Tongue (tissue), 3 donors: ENCODE measurements at places on chromosomes 4 and X.

DNA sequence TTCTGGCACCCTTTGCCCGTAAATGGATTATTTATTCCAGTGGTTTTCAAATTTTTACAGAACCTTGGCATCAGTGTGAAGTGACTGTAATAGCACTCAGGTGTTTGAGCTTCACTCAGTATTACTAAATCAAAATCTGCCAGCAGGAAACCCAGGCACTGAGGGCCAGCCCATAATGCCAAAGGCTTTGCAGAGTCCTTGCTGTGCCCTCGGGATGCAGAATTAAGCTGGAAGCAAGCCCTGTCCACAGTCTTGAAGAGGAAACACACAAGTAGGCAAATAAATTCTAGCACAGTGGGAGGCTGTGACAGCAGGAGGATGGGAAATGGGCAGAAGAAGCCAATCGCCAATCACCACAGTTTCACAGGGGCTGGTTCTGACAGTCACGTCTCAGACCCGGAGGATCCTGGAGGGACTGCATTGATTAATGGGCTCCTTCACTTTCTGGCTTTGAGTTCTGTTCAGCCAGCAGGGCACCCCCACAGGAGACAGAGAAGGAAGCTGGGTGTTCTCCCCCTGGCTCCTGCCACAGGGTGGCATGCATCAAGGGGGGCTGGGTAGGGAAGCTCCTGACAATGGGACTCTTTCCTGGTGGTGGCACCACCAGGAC is 138.8 kb downstream of the MTNR1A start:
- no peak for DNase-seq

DNA sequence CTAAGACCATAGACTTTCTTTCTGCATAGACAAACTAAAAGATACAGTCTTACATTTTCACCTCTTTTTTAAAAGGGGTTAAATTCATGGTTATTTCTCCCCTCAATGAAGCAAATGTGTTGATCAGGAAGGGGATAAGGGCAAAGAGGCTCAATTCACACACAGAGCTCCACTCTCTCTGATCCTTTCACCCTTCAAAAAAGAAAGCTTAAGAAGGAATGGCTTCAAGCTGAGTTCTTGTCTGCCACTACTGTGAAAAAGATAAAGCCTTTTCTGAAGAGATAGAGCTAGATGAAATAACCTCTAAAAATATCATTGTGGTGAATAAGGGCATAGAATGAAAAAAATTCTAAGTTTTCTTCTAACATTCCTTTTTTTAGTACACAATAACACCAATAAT is 28.3 kb downstream of the SEPSECS start:
- DNase-seq = no peak

- DNase-seq = no peak
These were observed 20.3 kb upstream of the SPON2 start for GRCh38 chr4:1192493-1193205.

DNA sequence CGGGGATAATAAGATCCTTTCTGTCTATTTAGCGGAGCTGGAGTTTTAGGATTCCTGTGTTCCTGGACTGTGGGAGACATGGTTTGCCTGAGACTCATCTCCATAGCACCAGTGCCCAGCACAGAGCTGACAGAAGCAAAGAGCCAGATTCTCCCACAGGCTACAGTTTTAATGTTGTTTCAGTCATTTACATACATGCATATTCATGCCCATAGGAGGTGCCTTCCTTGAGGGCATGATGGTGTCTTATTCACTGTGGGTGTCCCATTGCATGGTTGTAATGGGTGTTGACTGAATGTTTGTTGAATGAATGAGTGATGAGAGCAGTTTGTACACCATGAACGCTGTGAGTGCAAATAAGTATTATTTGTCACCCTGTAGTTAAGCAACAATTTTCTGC is 260.6 kb downstream of the EVC2 start:
- DNase-seq = no peak

DNA sequence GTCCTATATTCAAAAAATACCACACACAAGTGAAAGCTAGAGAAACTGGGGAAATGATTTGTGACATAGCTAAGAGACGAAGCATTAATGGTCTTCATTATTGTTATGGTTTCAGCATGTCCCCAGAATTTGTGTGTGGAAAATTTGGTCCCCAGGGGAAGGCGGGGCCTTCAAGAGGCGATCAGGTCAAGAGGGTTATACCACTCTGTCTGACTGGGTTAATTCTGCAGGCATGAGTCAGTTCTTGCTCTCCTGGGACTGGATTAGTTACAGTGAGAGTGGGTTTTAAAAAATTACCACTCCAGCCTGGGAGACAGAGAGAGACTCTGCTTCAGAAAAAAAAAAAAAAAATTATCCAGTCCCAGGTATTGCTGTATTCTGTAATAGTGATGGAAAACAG is 2.1 kb upstream of the MTNR1A start:
- no peak for DNase-seq

DNA sequence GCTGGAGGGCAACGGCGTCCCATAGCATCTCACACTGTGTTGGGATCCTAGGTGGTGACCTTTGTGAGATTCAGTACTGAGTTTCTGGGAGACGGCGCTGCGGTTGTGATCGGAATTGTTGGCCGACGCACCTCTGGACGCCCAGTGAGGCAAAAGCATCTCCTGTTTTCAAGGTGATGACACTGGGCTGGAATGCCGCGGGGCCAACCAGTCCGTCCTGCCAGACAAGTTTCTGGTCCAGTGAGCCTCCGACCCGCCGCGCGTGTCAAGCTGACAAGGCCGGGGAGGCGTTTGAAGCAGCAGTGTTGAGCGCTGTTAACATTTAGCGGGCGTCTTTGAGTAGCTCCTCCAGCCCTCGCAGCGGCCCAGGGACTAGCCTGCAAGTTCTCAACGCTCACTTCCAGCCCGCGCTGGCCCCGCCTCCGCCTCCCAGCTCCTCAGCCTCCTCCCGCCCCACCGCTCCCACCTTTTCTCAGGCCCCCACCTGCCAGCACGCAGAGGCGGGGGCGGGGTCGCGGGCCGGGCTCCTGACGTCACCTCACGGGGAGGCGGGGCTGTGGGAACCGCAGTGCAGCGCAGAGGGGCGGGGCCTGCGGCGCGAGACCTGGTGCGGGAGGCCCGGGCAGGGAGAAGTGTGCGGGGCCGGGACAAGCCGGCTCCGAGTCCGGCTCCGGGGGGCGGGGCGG is 482 bp upstream of the CDS1 start:
- peak; percentile 93 for DNase-seq

GRCh38 chr4:59553721-59554091 is 1646.4 kb upstream of the ADGRL3 start:
- DNase-seq = no peak

- DNase-seq = no peak
These were observed 731 bp upstream of the AMMECR1 start for GRCh38 chrX:110318664-110318968.

DNA sequence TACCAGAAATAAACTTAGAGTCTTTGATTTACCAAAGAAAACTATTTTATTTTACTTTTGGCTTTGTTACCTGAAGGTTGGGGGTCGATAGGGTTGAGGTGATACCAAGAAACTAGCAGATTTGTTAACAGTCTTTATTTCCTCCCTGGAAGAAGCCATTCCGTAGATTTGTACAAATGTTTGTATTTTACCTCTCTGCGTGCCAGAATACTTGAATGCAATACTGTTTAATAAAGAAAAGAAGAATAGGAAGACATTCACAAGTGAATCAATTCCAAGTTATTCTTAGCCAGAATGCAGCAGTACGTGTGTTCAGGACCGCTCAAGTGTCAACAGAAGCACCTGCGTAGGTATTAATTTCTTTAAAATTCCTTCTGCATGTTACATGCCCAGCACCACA is 260.3 kb upstream of the TENM3 start:
- DNase-seq = no peak

GRCh38 chr4:140302151-140302859 is 71.1 kb upstream of the SCOC start:
- no peak for DNase-seq

DNA sequence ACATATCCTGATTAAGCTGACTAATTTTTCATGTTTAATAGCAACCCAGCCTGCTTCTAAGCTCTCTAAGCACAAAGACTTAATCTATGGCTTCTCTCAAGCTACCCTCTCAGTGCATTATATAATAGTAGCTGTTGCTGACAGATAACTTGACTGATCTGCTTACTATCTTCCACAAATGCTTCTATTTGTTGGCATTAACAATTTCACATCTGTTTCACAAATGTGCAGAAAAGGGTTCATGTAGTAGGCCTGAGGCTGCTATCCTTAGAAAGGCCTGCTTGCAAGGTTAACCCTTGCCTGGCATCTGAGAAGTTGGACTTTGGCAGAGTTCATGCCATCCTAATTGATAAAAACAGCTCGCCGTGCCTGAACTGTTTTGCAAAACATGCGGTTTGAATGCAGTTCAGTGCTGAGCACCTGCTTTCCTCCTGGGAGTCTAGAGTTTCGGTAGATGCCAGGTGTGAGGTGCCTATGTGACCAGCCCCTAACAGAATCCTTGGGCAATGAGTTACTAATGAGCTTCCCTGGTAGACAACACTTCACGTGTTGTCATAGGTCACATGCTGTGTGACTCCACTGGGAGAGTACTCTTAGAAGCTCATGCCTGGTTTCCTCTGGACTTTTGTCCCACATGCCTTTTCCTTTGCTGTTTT is 68.4 kb downstream of the NSG1 start:
- DNase-seq = no peak

DNA sequence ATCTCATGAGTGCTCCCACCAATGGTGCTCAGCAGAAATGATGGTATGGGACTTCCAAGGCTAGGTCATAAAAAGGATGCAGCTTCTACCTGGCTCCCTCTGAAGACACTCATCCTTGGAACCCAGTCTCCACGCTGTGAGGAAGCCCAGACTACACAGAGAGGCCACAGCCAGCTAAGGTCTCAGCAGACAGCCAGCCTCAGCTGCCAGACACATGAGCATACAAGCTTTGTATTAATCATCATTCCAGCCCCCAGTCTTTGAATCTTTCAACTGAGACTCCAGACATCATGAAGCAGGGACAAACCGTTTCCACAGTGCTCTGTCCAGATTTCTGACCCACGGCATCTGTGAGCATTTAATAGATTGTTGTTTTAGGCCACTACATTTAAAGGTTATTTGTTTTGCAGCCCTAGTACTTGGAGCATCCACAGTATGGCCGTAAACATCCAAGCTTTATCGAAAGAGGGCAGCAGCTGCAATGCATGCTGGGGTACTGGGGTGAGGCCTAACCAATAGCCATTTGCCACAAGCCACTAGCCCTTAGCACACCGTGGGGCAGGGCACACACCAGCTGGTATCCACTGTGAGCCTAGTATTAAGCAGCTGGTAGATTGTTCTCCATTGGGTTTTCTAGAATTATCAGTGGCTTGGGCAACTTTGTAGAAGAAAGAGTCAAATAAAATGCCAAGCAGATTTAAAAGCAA is 449.1 kb downstream of the BCOR start:
- DNase-seq = peak; percentile 5

DNA sequence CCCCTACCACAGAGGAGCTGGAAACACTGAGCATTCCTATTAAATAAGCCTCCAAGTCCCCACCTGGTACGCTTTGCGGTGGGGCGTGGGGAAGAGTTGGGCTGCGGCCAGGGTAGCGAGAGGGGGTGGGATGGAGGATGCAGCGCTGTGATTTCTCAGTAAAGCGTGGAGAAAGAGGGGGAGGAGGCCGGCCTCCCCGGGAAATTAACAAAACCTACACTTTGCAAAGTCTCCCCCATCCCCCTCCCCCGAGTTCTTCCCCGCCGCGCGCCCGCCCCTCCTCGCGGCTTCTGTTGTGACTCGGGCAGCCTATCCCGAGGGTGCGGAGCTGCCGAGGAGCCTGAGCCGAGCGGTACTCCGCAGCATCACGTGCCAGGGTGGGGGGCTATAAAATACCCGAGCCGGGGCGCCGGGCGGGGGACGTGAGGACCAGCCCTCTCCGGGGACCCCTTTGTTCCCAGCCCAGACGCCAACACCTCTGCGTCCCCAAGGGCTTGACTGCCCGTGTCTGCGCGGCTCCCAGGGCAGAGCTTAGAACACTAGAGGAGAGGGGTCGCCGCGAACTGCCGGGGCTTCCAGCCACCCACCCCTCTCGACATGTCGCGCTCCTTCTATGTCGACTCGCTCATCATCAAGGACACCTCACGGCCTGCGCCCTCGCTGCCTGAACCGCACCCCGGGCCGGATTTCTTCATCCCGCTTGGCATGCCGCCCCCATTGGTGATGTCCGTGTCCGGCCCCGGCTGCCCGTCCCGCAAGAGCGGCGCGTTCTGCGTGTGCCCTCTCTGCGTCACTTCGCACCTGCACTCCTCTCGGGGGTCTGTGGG is at the start of gene GSX2:
Gene GSX2, plus strand, starts transcription at position 416 of the 827 bp plus-strand sequence. Its CDS starts 182 bp downstream, at position 598.
- DNase-seq = no peak

DNA sequence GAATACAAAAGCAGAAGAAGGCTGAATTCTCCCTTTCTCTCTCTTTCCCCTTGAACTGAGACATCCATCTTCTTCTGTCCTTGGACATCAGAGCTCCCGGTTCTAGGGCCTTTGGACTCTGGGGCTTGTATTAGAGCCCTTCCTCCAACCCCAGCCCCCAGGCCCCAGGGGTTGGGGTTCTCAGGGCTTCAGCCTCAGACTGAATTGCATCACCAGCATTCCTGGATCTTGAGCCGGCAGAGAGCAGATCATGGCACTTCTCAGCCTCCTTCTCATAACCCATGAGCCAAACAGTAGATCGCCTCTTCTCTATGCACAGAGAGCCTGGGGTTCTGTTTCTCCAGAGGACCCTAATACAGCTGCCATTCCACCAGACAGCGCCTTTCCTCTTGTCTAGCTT is 25.3 kb upstream of the CLDN24 start:
- DNase-seq = no peak

GRCh38 chrX:33970028-33970967 is 161.8 kb downstream of the FAM47A start:
- no peak for DNase-seq

GRCh38 chrX:48569958-48570357 is 4.3 kb upstream of the RBM3 start:
- no peak for DNase-seq

DNA sequence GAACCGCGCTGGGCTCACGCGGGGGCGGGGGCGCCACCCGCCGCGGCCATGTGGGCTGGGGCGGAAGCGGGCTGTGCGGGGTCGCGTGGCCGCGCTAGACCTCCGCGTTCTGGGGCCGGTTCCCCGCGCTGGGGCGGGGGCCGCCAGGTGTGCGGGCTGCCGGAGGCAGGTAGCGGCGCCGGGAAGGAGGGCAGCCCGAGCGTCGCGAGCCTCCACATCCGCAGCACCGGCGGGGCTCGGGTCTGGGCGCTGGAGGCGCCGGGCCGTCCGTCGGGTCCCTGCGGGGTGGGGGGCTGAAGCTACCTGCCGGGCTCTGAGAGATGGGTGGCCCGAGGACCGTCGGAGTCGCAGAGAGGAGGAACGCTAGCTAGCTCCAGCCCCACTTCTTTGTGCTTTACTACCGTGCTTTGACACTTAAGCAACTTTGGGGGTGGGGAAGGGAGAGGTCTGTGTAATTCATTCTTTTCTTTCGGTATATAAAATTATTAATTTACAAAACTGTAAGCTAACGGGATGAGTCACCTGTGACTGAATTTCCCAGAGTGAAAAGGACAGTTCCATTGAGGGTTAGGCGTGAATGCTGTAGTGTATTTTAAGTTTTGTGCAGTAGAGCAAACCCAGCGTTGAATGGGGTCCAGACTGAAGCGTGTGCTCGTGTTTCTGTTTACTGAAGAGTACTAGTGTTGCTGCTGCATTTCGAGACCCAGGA is 689 bp downstream of the METAP1 start:
- peak; percentile 64 for DNase-seq

GRCh38 chrX:151167791-151168345 is 8.5 kb upstream of the GPR50 start:
- no peak for DNase-seq

GRCh38 chr4:27928761-27929540 is 1068.3 kb downstream of the STIM2 start:
- no peak for DNase-seq

- peak; percentile 74 for DNase-seq
These were observed 73.1 kb downstream of the WFS1 start for GRCh38 chr4:6342530-6343293.

- DNase-seq = peak; percentile 89
These were observed at the start of gene TRIM61 for GRCh38 chr4:164977243-164978164. TSS of gene TRIM61 (minus strand) at chr4:164977657. CDS start at chr4:164970002, 7,655 bp downstream.

- no peak for DNase-seq
These were observed 770 bp upstream of the TIGD2 start for GRCh38 chr4:89110541-89110985.
